Stimulated activated CD4-positive, alpha-beta T cell treated with anti-CD3 and anti-CD28 coated beads, Interleukin-4, amount 100 ng/mL, for 4 hours (primary cell): ENCODE measurements at places on chromosomes 7 and 10.

GRCh38 chr7:93008833-93009232 is 108.9 kb downstream of the SAMD9 start:
- DNase-seq = no peak

- DNase-seq = no peak
These were observed 71.4 kb downstream of the NEURL1 start for GRCh38 chr10:103564776-103565520.

DNA sequence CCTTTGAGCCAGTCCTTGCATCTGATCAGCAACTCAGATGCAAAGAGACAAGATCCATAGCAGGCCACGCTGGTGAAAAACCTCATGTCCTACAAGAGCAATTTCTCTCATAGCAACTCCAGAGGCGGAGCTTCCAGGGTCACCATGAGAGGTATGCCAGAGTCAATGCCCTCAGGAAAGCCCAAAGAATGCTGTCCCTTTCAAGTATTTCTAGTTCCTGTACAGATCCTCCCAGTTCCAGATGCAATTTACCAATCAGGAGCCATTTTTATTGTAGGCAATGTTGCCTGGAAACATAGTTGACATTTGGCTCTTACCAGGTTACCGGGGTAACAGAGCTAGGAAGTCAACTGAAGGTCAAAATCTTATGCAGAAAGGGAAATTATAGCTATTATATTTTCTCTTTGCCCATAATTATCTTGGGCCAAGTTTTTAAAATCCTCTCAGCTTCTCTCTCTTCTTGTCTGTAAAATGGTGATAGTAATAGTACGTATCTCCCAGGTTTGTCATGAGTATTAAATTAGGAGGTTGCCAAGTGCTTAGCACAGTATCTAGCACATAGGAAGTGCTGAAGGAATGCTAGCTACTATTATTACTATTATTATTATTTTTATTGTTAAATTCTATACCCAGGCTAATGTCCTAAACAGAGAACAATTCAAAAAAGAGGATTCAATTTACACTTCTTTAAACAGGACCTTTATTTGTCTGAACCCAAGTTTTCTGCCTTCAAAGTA is 46.3 kb upstream of the TM9SF3 start:
- DNase-seq = no peak

DNA sequence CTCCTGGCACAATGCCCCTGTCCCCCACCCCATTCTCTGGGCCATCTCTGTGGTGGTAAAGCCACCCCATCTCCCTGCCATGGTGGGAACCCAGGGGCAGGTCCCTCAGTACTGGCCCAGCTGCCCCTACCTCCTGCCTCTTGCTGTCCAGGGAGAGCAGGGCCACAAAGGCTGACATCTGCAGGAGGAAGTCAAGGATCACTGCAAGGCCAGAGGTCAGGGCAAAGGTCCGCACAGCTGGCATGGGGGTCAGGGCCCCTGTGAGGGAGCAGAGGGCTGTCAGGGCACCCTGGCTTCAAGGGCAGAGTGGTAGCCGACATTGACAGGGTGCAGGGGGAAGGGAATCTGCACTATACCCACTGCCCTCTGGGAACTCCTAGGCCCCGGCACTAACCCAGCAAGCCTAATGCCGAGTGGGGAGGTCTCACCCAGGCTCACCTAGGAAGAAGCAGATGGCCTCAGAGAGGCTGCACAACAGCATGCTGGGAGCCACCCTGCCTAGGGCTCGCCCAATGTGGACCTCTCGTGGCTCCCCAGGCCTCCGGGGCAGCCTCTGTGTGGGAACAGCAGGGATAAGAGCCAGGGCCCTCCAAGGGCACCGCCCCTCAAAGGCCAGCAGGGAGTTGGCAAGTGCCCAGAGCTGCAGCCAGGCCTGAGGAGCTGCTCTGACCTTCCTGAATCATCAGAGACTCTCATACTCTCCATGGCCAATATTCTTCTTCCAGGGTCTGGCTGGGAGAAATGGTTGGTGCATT is 7.7 kb downstream of the NPC1L1 start:
- DNase-seq = no peak

- DNase-seq = no peak
These were observed 5.1 kb upstream of the TSPAN12 start for GRCh38 chr7:120862987-120863590.

DNA sequence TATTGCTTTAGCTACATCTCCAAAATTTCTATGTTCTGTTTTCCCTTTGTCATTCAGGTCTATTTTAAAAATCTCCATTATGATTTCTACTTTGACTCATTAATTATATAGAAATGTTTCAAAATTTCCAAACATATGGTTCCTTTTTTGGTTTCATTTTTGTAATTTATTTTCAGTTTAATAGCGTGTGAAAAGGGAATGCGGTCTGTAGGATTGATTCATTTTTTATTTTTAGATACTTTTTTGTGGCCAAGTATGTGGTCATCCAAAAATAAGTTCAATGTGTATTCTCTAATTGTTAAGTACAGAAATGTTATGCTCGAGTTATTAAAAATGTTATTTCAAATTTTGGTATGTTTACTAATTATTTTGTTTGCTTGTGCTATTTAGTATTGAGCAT is 72.5 kb upstream of the ANKRD1 start:
- no peak for DNase-seq

DNA sequence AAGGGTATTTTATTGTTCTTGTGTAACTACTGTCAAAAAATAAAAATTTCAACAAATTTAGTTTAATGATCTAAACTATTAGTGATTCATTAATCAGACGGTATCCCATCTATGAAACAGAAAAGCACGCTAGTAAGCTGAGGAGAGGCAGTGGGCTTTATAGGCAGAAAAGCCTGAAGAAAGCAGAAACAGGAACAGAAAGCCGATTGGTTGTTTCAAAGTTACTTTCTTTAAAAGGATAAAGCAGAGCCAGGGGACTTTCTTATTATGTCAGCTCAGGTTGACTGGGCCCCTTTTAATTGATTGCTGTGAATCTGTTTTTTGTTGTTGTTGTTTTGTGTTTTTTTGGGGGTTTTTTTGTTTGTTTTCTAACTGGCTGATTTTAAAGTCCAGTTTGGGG is 105.5 kb downstream of the TES start:
- DNase-seq = no peak

DNA sequence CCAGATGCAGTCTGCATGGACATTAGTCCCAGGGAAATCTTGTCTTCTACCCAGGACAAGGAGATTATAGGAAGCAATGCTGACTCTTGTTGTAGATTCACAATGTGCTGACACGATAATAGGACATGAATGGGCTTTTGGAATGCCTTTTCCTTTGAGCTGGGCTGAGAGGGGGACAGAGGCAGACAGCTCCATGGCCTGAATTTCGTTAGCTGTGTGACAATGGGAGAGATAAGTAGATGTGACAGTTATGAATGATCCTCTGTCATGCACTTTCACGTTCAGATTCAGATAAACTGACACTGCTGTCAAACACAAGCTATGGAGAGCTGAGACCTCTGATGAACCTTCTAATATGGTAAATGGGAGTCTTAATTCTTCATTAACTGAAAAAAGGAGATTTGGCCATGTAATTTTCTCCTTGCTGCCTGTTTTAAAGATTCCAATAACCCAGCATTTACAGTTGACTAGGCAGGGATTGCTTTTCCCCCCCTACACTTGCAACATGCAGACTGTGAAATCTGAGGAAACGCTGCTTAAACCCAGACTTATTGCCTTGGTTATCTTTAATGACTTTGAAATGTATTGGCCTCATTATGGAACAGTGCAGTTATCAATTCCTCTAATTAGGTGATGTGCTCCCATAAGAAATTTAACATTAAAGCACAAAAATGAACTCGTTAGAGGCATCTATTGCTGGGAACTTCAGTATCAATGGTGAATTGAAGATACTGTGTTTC is 669.3 kb downstream of the AUTS2 start:
- no peak for DNase-seq

DNA sequence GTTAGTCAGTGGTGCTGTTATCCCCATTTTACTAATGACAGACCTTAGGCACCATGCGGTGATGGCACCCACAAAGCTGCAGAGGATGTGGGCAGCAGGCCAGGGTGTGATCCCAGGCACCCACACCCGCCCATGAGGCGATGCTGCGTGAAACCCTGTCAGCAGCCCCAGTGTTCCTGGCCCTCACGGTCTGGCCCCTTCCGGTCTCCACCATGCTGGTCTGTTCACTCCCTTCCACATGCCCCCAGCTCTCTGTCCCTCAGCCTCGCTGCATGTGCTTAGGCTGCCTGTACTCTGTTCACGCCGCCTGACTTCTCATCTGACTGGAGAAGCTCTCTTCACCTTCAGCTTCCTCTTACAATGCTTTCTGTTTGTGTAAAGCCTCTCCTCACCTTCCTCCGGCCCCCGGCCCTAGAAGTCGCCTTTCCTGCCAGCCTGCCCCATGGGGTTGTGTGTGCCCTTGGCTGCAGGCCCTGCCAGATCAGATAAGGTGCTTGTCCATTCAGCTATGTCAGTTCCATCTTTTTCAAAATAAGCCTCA is 17.6 kb upstream of the ORAI2 start:
- DNase-seq = peak; percentile 37

DNA sequence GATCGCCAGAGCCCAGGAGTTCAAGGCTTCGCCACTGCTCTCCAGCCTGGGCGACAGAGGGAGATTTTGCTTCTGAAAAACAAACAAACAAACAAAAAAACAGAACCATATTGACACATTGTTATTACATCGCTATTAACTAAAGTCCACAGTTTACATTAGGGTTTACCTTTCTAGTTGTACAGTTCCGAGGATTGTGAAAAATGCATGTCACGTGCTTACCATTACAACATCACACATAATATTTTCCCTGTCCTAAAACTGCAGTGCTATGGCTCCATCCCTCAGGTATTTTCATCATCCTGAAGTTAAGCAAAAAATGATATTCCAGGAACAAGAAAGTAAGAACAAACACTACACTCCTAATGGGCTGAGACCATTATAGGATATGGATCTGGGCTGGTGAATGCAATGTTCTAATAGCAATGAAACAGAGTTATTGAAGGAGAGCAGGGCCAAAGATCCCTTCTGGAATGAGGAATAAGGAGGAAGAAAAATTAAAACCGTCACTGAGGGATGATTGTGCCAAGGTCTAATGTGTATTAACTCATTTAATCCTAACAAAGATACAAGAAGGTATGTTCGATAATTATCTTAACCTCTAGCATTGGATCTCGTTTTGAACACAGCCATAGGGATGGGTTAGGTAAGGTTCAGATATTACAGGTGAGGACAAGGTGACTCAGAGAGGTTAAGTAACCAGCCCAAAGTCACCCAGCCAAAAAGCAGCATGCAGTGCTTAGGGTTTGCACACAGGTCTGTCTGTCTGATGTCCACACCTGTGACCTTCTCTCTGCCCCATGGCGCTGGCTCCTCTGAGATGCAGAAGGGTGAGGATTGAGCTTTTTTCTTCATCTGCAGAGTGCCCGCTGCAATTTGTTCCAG is 14.0 kb upstream of the CUX1 start:
- DNase-seq = no peak

DNA sequence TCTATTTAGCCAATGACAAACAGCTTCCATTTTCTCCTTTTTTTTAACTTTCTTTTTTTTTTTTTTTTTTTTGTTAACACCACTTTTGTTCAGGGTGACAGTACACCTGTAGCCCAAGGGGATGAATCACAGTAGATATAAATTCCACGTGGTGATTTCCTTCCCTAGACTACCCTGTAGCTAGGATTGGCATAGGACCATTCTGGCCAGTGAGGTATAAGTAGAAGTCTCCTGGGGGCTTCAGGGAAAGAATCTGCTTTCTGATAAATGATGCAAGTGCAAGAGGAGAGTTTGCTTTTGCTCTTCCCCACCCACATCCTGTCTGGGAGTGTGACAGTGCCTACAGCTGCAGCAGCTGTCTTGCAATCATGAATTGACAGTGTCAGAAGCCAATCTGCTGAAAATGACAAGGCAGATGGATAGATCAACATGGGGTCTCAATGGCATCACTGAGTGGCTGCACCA is 63.2 kb upstream of the TOMM7 start:
- DNase-seq = peak; percentile 74

DNA sequence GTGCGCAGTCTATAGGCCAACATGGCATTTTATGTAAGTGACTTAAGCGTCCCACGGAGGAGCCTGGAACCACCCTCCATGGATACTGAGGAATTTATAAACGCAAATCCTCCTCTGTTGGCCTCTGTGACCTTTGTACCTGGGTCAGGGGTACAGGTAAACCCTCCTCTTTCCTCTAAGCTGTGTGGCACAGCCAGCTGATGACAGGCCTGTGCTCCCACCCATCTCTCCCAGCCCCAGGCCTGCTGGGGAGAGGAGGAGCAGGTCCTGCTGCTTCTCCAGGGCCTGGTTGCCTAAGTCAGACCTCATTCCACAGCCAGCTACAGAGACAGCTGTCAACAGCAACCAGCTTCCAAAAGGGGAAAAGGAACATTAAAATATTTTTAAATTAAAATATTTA is 5.0 kb downstream of the AVPI1 start:
- no peak for DNase-seq

DNA sequence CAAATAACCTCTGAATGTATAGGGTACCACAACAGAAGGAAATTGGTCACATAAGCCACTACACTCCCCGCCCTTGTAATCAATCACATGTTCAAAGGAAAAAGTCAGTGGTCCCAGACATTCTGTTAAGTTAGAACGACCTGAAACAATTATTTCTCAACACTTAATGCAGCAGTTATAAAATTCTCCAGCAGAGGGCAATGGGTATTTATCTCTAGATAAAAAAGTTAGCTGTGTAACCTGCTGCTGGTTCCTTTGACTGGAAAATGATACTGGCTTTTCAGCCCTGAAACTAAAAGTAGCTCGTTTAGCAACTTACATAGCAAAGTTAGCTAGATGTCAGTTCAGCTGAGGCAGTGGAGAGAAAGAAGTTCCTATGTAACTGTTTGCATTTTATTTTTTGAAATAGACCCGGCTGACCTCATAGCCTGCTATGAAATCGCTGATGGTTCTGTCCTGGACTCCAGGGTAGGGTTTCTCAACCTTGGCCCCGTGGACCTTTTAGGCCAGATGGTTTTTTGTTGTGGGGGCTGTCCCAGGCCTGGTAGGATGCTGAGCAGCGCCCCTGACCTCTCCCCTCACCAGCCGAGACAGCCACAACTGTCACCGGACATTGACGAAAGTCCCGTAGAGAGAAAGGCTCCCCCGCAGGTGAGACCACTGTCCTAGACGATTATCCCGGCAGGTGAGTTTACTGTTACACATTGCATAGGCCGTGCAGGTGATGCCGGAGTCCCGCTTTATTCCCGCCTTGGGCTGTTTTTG is 40.2 kb upstream of the PROSER2 start:
- no peak for DNase-seq

DNA sequence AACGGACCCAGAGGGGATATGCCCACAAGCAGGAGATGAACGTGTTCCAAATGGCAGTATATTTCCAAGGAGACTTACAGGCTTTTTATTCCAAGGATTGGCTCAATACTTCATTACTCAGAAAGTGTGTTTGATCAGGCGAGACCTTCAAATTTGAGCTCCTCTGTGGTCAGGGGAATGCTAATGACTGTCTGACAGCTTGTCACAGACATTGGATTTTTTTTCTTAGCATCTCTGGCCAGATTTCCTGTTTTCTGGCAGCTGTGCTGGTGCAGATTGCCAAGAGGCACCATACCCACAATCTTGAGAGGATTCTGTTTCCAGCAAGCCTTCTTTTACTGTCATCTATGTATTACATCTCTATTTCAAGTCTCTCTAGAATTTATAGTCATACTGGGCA is 93.8 kb downstream of the C1GALT1 start:
- DNase-seq = no peak

- no peak for DNase-seq
These were observed 452.4 kb upstream of the AKR1E2 start for GRCh38 chr10:4373612-4374011.

- DNase-seq = no peak
These were observed 21.8 kb downstream of the ELFN1 start for GRCh38 chr7:1691601-1692514.

- no peak for DNase-seq
These were observed 19.6 kb downstream of the NEBL start for GRCh38 chr10:20877554-20877953.
